M059J (cell line): ENCODE measurements at places on chromosomes 2 and 18.

- peak; percentile 80 for DNase-seq
Observed at GRCh38 chr2:26735097-26735496, 29.0 kb upstream of the SLC35F6 start.

GRCh38 chr18:13760047-13760446 is 33.6 kb downstream of the RNMT start:
- no peak for DNase-seq

GRCh38 chr2:200471928-200472645 is 37.8 kb downstream of the KCTD18 start:
- no peak for DNase-seq

- no peak for DNase-seq
Observed at GRCh38 chr2:179804206-179804605, 57.2 kb downstream of the ZNF385B start.

- DNase-seq, result no peak
Observed at GRCh38 chr2:26685989-26686839, 6.3 kb upstream of the KCNK3 start.

DNA sequence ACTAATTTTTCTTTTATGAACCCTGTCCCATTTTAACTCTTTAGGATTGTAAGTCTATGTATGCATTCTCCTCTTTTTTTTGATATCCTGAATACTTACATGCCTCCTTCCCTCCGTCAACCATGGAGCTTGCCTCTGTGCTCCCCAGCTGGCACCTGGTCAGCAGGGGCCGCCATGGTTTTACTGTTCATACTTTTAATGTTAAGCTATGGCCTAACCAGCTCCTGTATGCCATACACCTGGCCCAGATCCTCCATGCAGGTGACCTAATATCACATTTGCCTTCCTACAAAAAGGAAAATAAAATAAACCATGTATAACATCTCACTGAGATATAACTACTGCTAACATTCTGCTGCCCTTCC is 283.1 kb upstream of the TRIB2 start:
- no peak for DNase-seq

DNA sequence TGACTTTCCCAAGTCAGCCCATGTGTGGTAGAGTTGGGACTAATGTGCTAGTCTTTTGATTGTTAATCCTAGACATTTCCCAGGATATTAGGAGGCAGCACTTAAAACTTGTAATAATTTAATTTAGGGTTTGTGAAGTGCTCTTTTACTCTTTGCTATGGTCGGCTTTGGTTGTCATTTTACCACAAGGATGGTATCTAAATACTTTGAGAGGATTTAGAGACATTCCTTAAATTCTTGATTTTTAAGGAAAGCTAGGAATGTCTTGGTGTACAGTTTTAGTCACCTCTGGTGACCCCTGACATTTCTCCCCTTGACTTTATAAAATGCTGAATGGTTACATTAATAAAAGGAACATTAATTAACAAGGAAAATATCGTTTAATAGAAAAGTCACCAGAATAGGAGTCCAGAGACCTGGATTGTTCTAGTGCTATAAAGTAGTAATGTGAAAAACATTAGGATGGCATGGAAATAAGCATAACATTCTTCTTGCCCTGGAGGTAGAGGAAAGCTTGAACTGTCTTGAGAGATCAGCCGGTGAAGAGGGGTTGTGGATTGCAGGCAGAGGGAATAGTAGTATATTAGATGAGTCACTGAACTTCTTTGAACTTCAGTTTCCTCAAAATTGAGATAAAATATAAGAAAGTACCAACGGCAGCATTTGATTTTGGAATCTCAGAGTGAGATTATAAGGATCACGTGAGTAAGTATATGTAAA is 209.2 kb downstream of the MCFD2 start:
- DNase-seq, result peak; percentile 82

GRCh38 chr2:46258937-46259776 is 38.0 kb upstream of the EPAS1 start:
- DNase-seq, result no peak

- no peak for DNase-seq
Observed at GRCh38 chr2:80527119-80527518, 222.6 kb upstream of the LRRTM1 start.

DNA sequence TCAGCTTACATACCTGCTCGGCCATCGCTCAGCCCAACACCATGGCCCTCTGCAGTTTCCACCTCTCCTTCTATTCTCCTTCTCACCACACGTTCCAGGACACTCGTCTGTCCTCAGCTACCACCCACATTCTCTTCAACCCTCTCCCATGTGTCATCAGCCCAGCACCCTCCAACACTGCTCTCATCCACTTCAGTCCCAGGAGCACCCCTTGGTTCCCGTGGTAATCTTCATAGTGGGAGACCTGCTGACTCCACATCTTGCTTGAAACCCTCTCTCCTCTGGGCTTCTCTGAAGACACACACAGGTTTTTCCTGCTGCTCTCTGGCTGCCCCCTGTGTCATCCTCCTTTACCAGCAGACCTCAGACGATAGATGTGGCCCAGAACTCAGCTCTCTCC is 228.7 kb downstream of the GBX2 start:
- peak; percentile 34 for DNase-seq

DNA sequence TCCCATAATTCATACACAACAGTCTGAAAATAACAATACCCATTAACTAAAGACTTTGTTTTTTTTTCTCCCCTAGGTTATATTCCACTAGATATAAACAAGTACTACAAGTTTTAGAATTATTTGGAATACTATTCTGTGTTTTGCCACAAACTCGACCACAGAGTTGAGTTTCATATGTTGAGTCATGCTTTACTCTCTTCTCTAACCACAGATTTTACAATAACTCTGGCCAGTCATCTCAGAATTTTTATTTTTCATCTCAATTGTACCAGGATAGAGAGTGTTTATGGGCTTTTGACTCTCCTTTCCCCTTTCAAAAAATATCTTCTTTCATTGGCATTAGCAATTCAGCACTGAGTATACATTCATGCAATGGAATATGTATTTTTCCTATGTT is 348.7 kb upstream of the GALNT5 start:
- DNase-seq, result peak; percentile 83

DNA sequence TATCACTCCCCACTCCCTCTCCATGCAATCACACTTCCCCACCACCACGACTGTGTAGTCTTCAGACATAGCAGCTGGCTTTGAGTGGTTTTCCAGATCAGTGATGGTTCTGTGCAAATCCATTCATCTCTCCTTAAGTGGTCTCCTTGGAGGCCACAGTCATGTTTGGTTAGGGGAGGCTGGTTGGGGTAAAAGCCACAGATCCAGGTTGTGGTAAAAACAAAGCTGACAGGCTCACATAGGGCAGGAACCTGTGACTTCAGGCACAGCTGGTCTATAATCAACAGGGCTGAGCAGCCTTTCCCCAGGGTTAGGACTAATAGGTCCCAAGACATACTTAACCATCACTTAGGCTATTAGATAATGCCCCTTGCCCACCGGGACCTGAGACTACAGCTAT is 46.2 kb upstream of the FZD7 start:
- no peak for DNase-seq

DNA sequence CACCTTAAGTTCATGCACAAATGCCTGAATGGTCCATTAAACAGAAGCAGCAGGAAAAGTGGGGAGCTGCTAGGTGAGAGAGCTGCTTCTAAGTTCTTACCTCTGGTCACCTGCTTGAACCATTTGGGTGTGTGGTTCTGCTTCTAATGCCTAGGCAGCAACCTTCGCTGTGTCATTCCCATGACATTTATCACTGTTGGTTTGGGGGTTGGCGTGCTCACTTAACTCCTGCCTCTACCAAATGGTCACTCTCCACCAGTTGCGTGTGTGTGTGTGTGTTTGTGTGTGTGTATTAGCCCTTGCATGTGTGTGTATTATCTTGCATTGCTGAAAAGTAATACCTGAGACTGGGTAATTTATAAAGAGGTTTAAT is 56.2 kb downstream of the NCAPH start:
- no peak for DNase-seq
